Panc1 (cell line): ENCODE measurements at places on chromosomes 3 and 15. TPM values are rescaled to one million over a fixed set of nuclear protein-coding genes. Genes with fewer than 3 reads are reported as not detected.

The FETUB gene
- not detected for total RNA-seq

The GUCA1C gene
- total RNA-seq, result not detected

The PRR23B gene
- total RNA-seq, result not detected

The CLDN18 gene
- total RNA-seq, result 0.08 TPM

The BNIP2 gene
- 70.7 TPM for total RNA-seq

GRCh38 chr3:151768393-151768930 lies 34.7 kb downstream of the AADACL2 start:
- no peak for DNase-seq
- H3K27me3 ChIP-seq, result no peaks in the 10 kb centered on the region
- no peak overlapping the region for H3K4me3 ChIP-seq
- no peaks in the 10 kb centered on the region for H3K36me3 ChIP-seq
- H3K4me1 ChIP-seq, result no peaks in the 10 kb centered on the region

DNA sequence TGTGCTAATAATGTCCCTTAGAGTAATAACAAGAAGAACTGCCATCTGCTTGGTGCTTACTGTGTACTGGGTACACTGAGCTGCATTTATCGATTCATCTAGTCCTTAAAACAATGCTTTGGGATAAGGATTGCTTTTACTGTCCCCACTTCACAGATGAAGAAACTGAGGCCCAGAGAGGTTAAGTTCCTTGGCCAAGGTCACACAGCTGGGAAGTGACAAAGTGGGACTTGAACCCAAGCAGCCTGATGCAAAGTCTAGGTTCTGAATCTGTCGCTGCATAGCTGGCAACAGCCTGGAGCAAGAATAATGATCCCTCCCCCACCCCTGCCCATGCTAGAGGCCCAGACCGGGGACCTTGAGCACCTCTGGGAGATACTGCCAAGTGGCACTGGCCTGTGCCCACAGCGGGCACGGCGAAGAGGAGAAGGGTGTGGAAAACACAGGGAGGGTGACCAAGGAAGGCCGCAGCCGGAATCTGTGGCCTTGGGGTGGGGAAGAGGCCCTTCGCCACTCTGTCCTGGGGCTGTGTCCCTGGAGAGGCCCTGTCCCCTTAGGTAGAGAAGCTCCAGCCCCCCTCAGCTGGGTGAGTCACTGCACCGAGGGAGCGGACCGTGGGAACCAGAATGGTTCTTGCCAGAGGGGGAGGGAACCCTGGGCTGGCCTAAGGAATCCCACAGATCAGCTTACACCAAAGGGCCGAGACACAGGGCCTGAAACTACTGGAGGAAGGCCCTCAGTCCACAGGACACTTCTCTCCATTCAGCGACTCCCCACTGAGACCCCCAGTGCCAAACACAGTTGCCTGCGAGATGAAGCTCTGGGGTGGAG lies 3.5 kb downstream of the PLXND1 start:
- DNase-seq, result no peak
- H3K4me3 ChIP-seq, result peak overlapping the region; percentile 92
- peak overlapping the region; percentile 99 for H3K27ac ChIP-seq

DNA sequence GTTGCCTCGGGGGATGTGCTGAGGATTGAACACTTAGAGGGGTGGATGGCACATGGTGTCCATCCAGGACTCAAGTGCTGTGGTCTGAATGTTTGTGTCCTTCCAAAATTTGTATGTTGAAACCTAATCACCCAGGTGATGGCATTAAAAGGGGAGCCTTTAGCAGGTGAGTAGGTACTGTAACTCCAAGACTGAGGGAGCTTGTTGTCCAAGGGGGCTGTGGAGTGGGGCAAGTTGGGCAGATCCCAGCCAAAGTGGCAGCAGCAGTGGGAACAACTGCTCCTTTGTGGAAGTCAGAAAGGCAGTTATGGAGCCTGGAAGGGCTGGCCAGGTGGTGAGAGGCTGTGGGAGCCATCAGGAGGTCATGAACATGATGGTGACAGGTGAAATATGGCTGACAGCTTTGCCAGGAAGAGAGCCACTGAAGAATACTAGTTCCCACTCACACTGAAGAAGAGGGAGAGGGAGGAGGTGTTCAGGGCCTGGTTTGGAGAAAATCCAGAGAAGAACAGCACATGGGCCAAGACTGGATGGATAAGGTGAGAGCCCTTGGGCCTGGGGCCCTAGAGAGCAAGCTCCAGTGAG lies 385.6 kb downstream of the CACNA2D3 start:
- H3K27ac ChIP-seq, result no peak overlapping the region
- no peaks in the 10 kb centered on the region for H3K27me3 ChIP-seq
- DNase-seq, result no peak
- H3K36me3 ChIP-seq, result no peaks in the 10 kb centered on the region
- H3K4me3 ChIP-seq, result no peak overlapping the region

DNA sequence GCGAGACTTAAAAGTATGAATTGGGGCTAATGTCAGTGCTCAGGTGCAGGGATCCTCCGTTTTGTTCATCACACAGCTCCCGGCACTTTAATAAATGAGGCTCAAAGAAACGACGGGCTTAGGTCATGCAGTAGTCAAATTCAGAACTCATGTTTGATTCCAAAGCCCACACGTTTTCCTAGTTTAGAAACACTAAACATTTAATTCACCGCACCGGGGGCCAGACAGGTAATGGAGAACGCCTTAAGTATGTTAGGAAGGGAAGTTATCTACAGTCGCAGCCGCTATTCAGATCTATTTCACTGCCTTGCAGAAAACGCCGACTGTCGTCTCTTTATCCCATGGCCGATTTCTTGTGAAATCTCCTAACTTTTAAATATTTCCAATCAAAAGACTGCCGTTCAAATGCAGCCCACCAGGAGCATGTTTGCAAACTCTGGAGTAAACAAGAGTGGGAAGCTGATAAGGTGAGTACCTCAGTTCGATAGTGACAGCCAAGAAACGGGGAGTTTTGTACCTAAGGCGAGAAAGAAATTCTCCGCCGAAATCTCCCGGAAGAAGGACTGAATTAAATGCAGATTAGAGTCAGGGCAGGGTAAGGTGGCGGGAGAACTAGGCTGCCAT lies 569 bp downstream of the HIGD2B start:
- peak overlapping the region; percentile 97 for H3K27ac ChIP-seq
- no peaks in the 10 kb centered on the region for H3K27me3 ChIP-seq
- no peak for DNase-seq
- peaks cover 4% of the 10 kb centered on the region for H3K4me1 ChIP-seq
- peak overlapping the region; percentile 81 for H3K4me3 ChIP-seq

DNA sequence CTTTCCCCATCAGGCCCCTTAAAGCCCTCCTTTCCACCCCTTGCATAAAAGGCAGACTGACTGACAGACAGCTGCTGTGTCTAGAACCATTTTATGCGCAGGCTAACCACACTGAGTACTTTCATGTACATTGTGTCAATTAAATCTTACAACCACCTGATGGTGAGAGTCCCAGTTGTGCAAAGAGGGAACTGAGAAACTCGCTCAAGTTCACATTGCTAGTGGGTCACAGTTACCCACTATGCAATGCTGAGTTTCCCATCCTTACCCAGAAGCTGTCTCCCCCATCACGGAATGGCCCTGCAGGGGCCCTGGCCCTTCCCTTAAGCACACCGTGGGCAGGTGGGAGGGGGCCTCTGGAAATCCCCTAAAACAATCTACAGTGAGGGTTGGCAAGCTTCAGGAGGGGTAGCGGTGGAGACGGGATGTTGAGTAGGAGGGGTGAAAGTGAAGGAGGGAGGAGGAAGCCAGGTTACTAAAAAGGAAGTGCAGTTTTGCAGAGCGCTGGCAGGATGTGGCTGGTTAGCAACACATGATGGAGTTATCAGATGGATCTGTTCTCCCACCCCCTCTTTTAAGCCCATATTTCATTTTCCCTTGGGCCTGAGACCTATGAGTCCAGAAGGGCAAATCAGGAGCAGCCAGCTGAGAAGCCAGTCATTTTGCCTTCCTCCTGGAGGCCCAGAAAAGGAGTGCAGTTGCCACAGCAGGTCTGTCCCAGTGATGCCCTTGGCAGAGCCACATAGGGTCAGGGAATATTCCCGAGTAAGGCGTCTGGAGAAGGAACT lies 30.0 kb downstream of the STARD5 start:
- peaks cover 6% of the 10 kb centered on the region for H3K27me3 ChIP-seq
- no peak overlapping the region for H3K4me3 ChIP-seq
- no peak overlapping the region for H3K27ac ChIP-seq
- H3K4me1 ChIP-seq, result no peaks in the 10 kb centered on the region
- no peak for DNase-seq

DNA sequence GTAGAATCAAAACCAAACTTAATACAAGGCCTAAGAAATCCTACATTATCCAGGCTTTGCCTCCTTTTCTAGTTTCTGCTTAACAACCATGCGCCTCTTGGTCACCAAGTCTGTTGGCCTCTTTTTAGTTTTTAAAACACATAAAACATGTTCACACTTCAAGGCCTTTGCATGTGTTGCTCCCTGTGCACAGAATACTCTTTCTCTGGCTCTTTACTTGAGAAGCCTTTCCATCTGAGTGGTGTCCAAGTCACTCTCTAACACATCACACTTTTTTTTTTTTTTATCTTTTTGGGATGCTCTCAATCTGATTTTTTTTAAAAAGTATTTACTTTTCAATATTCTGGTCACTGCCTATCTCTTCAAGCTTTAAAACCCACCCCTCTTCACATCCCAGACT lies 14.9 kb downstream of the GAP43 start:
- no peaks in the 10 kb centered on the region for H3K36me3 ChIP-seq
- no peak for DNase-seq
- H3K4me1 ChIP-seq, result no peaks in the 10 kb centered on the region

- no peaks in the 10 kb centered on the region for H3K27me3 ChIP-seq
- no peak for DNase-seq
- no peaks in the 10 kb centered on the region; the same call in 1 of the 2 replicates for H3K36me3 ChIP-seq
- peaks cover 13% of the 10 kb centered on the region for H3K4me1 ChIP-seq
Measured at GRCh38 chr3:48468329-48468731, 21.8 kb downstream of the ATRIP start.
